ENCODE measurements at places on chromosomes 12 and 14. TPM values are rescaled to one million over a fixed set of nuclear protein-coding genes. Genes with fewer than 3 reads are reported as not detected.

GRCh38 chr14:48325486-48325885 is 650.1 kb upstream of the MDGA2 start:
- no peaks in the 10 kb centered on the region for H3K27me3 ChIP-seq
- H3K27ac ChIP-seq: no peak overlapping the region
- no peak overlapping the region for H3K4me3 ChIP-seq
- no peaks in the 10 kb centered on the region for H3K4me1 ChIP-seq
- H3K36me3 ChIP-seq: no peaks in the 10 kb centered on the region

DNA sequence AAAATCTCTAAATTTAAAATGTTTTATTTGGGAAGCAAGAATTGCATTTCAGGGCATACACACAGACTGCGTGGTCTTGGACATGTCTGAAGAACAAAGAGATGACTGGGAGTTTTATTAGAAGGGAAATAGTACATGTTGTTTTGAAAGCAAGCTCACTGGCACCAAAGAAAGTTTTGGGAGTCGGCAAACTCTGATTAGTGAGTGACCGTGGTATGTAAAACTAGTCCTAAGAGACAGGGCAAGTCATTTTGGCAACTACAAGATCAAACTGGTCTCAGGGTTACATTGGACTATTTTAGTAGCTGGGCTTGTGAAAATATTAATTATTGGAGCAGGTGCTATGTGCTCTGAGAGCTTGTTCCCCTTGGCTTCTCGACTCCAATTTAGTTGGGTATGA is 14.9 kb downstream of the TMEM116 start:
- H3K36me3 ChIP-seq: no peaks in the 10 kb centered on the region
- no peaks in the 10 kb centered on the region for H3K27me3 ChIP-seq
- H3K4me1 ChIP-seq: no peaks in the 10 kb centered on the region
- no peak overlapping the region for H3K4me3 ChIP-seq

The HOXC4 gene
- not detected for total RNA-seq

The KRT72 gene
- not detected for total RNA-seq

- peak; percentile 2 for DNase-seq
- no peak within 1 kb of the TSS for H3K27ac ChIP-seq
- no peaks in the 10 kb centered on the region for H3K27me3 ChIP-seq
- H3K4me3 ChIP-seq: no peak within 1 kb of the TSS
- no peaks in the 10 kb centered on the region for H3K4me1 ChIP-seq
Measured at GRCh38 chr14:23435543-23436326, at the start of gene MYH7. TSS of gene MYH7 (minus strand) at chr14:23435660. CDS start at chr14:23433732, 1,928 bp downstream.

GRCh38 chr14:84527706-84528105 is 1002.2 kb upstream of the FLRT2 start:
- no peaks in the 10 kb centered on the region for H3K4me1 ChIP-seq
- no peak overlapping the region for H3K27ac ChIP-seq
- H3K27me3 ChIP-seq: no peaks in the 10 kb centered on the region
- H3K4me3 ChIP-seq: no peak overlapping the region
- no peak for DNase-seq

The BBS10 gene
- 6.4 TPM for total RNA-seq

DNA sequence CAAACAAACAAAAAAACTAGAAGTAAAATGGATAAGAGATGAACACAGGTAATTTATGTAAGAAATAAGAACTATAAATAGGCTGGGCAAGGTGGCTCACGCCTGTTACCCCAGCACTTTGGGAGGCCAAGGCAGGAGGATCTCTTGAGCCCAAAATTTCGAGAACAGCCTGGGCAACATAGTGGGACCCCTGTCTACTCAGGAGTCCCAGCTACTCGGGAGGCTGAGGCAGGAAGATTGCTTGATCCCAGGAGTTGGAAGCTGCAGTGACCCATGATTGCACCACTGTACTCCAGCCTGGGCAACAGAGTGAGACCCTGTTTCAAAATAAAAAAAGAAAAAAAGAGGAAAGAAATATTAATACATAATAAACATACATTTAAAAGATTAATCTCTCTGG is 22.7 kb upstream of the ABCD4 start:
- no peaks in the 10 kb centered on the region for H3K4me1 ChIP-seq
- H3K4me3 ChIP-seq: no peak overlapping the region
- no peak for DNase-seq

DNA sequence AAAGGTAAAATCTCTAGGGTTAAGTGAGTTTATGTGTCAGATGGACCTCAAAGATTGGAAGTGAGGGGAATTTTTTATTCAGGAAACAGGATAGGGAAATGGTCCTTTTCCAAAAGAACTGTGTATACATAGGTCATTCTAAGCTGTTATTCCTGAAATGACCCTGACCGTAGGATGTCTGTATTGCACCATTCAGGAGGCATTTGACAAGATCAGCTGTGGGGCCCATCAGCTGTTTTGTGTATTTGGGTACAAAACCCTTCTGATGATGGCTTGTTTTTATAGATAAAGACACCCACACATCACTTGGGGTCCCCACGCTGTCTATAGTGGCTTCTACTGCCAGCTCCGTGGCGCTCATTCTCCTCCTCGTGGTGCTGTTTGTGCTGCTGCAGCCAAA is 62.6 kb upstream of the SRSF5 start:
- H3K4me1 ChIP-seq: peaks cover 12% of the 10 kb centered on the region
- no peaks in the 10 kb centered on the region for H3K36me3 ChIP-seq
- no peak overlapping the region for H3K27ac ChIP-seq
- H3K27me3 ChIP-seq: no peaks in the 10 kb centered on the region

The UNC79 gene
- total RNA-seq: not detected

- H3K27me3 ChIP-seq: no peaks in the 10 kb centered on the region
- H3K27ac ChIP-seq: no peak overlapping the region
- DNase-seq: no peak
- no peaks in the 10 kb centered on the region for H3K36me3 ChIP-seq
Measured at GRCh38 chr12:98492580-98493140, 22.7 kb upstream of the TMPO start.

- no peaks in the 10 kb centered on the region for H3K27me3 ChIP-seq
- no peaks in the 10 kb centered on the region for H3K4me1 ChIP-seq
- no peak for DNase-seq
- H3K36me3 ChIP-seq: no peaks in the 10 kb centered on the region
Measured at GRCh38 chr14:98169170-98169587, 1102.8 kb downstream of the BCL11B start.

The GLT8D2 gene
- 1.1 TPM for total RNA-seq

DNA sequence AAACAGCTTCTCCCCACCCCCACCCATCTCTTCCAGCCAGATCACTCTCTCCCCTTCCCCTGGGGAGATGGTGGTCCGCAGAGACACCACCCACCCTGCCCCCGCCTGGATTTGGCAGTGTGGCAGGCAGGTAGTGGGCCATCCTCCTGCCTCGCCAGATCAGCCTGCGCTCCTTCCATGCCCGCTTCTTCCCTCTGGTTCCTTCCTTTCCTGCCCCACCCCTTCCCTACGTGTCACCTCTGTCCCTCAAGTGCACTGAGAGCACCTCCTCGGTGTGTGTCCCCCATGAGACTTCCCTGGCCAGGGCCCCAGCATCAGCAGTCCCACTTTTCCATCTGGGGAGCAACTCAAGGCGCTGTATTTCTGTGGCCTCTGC is 632 bp downstream of the NYNRIN start:
- H3K27ac ChIP-seq: peak overlapping the region; percentile 82
- peak overlapping the region; percentile 57 for H3K4me3 ChIP-seq
- H3K36me3 ChIP-seq: no peaks in the 10 kb centered on the region
- H3K4me1 ChIP-seq: peaks cover 59% of the 10 kb centered on the region

The CSRNP2 gene
- 23.8 TPM for total RNA-seq

The AGAP2 gene
- total RNA-seq: 1.2 TPM
